ENCODE measurements at places on chromosomes 2 and 18.

GRCh38 chr2:86003967-86004366 is 101.7 kb downstream of the POLR1A start:
- DNase-seq, result no peak

DNA sequence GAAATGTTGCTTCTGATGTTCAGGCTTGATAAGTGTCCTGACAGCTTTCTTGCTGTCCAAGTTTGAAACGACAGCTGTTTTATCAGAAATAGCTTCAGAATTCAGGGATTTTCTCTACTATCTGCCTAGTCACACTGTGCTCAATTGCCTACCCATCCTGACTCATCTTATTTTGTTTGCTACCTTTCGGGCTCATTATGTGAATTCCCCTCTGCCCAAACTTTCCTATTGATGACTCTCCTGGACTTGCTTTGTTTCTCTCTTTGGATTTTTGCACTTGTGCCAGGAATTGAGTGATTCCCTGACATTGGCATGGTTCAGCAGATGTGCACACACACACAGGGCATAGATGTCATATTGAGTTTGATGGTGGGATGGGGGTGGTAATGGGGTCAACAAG is 1052.6 kb upstream of the PIK3C3 start:
- no peak for DNase-seq

DNA sequence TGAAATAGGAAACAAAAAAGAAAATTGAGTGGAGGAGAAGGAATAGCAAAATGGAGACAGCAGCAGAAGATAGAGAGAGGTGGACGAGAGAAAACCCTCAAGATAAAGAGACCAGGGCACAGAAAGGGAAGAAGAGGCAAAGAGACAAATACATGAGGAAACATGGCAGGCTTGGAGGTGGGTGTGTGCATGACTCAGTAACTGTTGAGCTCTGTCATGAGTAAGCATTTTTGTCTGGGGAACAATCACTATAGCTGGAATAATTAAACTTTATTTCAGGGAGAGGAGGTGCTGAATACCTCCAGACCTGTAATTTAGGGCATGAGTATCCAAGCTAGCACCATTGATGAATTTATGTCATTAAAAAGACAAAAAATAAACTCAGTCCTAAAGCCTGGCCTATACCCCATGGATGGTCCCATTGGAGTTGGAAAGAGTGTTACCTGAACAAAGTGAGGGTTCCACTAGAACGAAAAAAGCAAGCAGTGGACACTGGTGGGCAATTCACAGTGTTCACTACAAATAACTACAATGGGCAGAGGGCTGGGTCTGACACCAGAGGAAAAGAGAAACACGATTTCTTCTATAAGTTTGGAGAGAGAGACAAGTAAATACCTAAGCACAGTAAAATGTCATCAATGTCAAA is 145.5 kb downstream of the ADCYAP1 start:
- no peak for DNase-seq

GRCh38 chr2:70639841-70640436 is 86.3 kb upstream of the TGFA start:
- no peak for DNase-seq

DNA sequence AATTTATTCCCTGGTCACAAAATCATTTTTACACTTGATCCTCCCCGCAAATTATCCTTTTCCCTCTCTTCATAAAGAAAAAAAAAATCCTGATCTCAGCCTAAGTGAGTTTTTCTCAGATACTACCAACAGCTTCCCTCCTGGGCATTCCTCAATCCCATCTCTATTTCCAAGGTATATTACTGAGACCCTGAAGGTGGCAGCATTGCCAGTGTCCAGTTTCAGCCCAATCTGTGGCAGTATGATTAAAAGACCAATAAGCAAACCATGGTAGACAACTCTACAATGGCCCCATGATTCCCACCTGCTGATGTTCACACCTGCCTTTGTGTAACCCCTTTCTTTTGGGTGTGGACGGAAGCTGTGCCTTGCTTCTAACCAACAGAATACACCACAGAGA is 45.1 kb downstream of the CCDC93 start:
- DNase-seq, result no peak

DNA sequence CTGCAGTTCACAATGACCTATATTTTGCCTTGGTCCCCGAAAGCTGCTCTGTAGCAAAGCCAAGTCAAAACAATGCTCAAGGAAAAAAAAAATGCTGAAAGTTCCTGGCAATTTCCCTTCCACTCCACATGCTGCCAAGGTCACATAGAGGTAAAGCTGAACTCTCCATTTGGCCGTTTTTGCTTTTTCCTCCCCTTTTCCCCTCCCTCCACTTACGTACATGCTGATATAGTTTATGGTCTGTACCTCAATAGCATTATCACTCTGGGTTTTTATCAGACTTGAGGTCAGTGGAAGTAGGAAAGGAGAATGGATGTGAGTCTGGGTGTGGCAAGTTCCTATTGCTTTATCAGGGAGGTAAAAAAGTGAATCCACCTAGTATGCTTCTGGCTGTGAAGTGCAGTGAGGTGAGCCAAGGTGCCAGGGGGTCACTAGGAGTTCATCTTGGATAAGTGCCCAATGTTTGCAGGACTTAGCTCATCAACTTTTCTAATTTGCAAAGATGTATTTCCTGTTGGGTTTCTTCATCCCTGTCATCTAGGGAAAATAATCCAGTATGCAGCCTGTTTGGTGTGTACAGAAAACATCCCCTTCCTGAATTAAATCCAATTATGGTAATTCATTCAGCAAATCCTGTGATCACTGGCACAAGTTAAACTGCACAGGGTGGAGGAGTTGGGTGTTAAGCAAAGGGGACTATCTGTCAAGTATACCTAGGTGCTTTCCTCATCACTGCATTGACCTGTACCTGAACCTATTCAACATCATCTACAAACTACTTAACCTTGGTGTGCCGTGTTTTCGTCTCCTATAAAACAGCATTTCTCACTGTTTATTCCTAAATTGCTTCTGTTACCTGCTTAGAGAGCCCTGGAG is 124.3 kb upstream of the CYP26B1 start:
- DNase-seq, result peak; percentile 54

- DNase-seq, result no peak
These were observed 25.6 kb upstream of the ACSL3 start for GRCh38 chr2:222835143-222835822.

Data from left hindlimb (tissue), 1 donor.